NCI-H1436 treated with DMSO at 0.1 percent for 48 hours (cell line): ENCODE measurements at places on chromosomes 7 and 10.

DNA sequence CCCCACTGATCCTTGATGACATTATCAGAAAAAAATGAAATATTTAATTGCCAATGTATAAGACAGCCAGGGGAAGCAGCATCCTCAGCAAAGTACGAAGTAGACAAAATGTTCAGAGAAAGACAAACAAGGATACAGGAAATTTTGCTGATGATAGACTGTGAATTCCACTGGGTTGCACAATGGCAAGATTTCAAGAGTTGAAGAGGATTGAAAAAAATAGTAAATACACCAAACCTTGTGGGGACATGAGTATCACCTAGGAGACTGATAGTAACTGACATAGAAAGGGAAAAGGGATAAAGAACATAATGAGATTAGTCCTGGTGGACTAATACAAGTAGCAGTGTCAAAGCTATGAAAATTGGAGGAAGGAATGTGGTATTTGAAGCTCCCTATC lies 16.5 kb downstream of the CNOT4 start:
- DNase-seq, result no peak

- no peak for DNase-seq
Observed at GRCh38 chr10:7786430-7786829, 1.4 kb downstream of the KIN start.

DNA sequence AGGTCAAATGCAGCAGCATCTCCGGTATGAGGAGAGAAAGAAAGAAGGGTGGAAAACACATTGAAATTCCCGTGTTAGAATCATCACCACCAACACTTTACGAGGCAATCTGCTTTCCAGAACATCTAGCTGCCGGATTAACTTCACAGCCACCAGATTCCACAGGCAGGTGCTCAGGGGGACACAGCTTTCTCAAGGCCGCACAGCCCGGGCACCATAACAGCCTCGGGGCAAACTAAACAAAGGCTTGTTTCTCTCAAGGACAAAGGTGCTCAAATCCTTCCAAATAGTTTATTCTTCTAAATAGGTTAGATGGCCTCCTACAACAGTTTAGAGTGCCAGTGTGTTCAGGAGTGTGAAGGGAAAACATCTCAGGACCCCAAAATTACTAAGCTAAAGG lies 156.3 kb downstream of the DIP2C start:
- DNase-seq, result no peak

GRCh38 chr7:132828502-132828901 lies 252.2 kb upstream of the PLXNA4 start:
- DNase-seq, result no peak

GRCh38 chr7:67604461-67605386 lies 608.1 kb downstream of the TYW1 start:
- no peak for DNase-seq

- DNase-seq, result no peak
Observed at GRCh38 chr10:106980495-106981451, 183.7 kb downstream of the SORCS1 start.

GRCh38 chr10:28326516-28327490 lies 23.9 kb upstream of the MPP7 start:
- DNase-seq, result no peak
